GM23248 (cell line): ENCODE measurements at places on chromosomes 13 and 19.
A peak's percentile ranks its signal among the peaks of the same experiment; 100 is the strongest.

- no peak for DNase-seq
These were observed 3.2 kb downstream of the EPN1 start for GRCh38 chr19:55678121-55678671.

- DNase-seq = peak; percentile 5
These were observed 894.3 kb downstream of the DIAPH3 start for GRCh38 chr13:59269476-59269875.

DNA sequence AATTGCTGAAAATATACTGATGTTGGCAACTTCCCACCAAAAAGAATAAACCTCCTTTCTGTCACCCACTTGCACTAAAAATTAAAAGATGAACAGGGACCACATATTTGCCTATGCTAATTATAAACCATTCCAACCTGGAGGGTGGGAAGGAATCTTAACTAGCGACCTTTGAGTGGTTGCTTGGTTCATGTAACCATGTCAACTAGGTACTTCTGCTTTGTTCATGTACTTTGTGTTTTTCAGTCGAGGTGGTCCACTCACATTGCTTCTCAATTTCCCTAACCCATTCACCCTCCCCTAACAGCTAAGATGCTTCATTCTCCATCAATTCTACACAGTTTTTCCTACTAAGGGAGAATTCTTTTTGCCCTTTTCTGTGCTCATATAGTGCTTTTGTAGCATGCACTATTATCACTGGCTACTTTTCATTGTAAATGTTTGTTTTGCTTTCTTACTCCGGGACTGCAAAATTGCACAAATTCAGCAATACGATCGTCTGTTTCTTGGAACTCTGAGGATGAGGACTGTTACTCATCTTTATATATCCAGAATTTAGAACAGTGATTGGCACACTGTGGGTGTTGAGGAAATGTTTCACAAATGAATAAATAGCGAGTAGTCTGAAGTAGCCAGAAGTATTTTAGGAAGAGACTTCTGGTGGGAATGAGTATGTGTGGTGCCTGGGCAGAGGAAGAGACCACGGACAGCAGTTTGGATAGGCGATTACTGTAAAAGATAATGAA is 187.5 kb downstream of the GPC6 start:
- DNase-seq = peak; percentile 27

DNA sequence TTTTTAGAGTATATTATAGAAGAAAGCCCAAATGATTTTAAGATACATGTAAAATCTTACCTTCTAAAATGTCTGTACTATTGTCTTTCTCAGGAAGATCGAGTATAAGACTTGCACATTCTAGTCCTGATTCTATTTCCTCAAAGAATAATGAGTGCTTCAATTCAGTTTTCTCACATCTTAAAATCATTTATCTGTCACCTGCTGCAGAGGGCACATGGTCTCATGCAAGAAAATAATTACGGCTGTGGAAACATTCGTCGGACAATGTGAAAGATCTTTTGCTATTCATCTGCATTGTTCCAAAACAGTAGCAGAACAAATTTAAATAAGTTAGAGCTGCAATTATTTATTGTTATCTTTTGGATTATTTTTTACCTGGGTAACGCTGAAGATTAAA is 1403.5 kb downstream of the PCDH9 start:
- no peak for DNase-seq

GRCh38 chr13:79171141-79172061 is 234.7 kb downstream of the RBM26 start:
- no peak for DNase-seq

GRCh38 chr19:48975947-48976847 is 11.1 kb downstream of the FTL start:
- DNase-seq = peak; percentile 29

GRCh38 chr19:23055946-23056345 is 53.0 kb upstream of the ZNF728 start:
- no peak for DNase-seq

DNA sequence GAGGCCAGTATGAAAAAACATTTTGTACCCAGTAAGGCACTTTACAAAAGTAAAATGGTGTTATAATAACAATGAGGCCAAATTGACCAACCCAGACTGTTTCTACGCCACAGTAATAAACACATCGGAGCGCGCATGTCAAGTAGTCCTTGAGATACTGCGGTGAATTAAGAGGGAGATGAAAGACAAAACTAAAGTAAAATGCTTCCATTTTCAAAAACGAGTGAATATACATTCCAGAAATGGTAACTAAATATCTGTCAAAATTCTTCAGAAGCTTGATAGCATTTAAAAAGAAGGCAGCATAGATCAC is 19.0 kb downstream of the N4BP2L1 start:
- no peak for DNase-seq

- DNase-seq = no peak
These were observed 34.9 kb downstream of the LRCH1 start for GRCh38 chr13:46587807-46588418.

- no peak for DNase-seq
These were observed 321.8 kb upstream of the NBEA start for GRCh38 chr13:34620074-34620850.

- peak; percentile 48 for DNase-seq
These were observed 12.7 kb upstream of the KBTBD6 start for GRCh38 chr13:41145136-41145908.

DNA sequence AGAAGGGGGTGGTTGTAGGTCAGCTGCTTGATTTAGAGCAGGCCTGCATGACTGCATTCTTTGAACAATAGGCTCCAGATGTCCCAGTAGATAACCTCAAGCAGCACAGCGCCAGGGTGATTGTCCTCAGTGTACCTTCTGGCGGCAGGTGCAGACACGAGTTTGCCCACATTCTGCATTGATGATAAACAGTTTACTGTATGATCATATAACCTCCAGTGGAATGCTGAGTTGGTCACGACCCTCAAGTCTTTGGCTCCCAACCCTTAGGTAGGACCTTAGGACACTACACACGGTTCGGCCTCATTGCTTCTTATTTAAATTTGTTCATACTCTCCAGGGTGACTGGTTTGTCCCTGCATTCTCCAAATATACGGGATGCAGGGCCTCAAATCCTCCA is 12.2 kb downstream of the ZNF439 start:
- no peak for DNase-seq

DNA sequence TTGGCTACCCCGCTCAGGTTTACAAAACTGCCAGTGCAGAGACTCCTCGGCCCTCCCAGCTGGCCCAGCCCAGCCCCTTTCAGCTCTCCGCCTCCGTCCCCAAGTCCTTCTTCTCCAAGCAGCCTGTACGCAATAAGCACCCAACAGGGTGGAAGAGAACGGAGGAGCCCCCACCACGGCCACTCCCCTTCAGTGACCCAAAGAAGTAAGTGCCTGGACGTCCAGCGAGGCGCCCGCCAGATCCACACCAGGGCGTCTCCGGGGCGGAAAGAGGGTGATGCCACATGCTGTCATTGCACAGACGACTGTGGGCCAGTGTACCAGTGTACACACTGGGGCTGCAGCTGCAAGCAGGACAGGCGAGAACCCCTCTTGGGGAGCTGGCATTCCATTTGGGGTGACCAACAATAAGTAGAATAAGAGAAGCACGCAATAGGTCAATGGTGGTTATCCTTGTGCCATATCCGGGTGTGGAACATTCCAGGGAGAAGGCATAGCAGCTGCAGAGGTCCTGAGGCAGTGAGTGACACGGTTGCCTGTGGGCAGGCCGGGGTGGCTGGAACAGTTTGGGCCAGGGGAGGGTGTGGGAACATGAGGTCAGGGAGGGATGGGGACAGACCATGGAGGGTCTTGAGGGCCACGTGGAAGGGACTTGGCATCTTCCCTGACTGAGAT is 41.3 kb downstream of the DPF1 start:
- peak; percentile 37 for DNase-seq

- DNase-seq = no peak
These were observed 155.3 kb upstream of the LSM14A start for GRCh38 chr19:34017024-34017423.

- DNase-seq = no peak
These were observed 5.0 kb downstream of the TDRD3 start for GRCh38 chr13:60402022-60402421.

DNA sequence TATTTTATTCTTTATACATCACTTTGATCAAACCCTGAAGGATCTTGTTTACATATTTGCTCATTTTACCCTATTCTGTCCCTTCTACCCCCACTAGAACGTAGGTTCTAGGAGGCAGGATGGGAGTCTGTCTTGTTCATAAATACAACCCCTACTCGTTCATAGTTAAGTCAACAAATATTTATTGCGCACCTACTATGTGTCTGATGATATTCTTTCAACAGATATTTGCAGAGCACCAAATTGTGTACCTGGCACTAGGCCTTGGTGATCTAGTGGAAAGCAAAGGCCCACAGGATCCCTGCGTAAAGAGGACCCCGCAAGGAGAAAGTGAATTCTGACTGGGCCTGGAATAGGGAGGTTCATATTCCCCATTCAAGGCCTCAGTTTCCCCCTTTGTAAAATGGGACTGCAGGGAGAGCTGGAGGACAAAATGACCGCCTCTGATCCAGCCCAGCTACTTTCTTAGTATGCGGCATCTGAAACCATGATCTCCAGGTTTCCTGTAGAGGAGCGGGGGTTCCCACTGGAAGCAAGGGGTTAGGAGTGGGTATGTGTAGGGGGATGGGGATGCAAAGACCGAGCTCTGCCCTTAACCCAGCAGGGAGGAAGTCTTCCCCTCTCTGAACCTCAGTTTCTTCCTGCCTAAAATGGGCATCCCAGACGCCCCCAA is 534 bp upstream of the GEMIN7 start:
- no peak for DNase-seq

DNA sequence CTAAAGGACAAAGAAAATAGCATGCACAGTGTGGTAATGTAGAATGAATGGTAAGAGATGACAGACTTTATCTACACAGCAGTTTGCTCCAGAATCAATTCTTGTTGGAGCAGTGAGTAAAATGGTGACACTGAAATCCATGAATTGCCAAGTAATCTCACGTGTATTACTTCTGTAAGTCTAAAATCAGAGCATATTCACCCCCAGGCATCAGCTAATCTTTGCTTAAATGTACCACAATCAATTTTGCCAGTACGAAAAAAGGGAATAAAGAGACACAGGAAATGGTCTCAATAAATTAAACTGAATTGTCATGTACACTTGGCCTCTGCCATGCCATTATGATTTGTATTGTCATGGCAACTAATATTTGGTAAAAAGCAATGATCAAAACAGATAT is 294.2 kb downstream of the PCDH17 start:
- DNase-seq = no peak

- peak; percentile 97 for DNase-seq
These were observed 573 bp downstream of the KATNAL1 start for GRCh38 chr13:30306762-30307193.

DNA sequence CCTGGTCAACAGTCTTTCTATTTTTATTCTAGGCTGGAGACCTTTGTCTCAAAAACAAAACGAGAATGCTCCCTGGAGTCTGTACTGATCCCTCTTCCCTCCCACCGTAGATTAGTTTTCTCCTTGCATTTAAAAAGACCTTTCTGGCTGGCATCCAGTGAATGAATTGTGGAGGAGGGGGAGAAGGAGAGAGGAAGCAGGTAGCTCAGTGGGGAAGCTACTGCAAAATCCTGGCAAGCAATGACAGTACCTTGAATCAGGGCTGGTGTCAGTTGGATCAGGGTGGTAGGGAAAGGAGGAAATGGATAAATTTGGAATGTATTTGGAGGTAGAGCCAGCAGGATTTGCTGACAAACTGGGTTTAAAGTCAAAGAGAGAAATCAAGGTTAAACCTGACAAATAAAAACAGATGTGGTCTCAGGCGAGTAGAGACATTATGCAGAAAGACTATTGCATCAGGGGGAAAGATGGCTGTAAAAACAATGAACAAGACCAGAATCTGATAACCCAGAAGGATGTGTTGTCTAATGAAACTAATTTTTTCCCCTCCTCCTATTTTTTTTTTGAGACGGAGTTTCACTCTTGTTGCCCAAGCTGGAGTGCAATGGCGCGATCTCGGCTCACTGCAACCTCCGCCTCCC is 3.5 kb upstream of the CYP2S1 start:
- no peak for DNase-seq

DNA sequence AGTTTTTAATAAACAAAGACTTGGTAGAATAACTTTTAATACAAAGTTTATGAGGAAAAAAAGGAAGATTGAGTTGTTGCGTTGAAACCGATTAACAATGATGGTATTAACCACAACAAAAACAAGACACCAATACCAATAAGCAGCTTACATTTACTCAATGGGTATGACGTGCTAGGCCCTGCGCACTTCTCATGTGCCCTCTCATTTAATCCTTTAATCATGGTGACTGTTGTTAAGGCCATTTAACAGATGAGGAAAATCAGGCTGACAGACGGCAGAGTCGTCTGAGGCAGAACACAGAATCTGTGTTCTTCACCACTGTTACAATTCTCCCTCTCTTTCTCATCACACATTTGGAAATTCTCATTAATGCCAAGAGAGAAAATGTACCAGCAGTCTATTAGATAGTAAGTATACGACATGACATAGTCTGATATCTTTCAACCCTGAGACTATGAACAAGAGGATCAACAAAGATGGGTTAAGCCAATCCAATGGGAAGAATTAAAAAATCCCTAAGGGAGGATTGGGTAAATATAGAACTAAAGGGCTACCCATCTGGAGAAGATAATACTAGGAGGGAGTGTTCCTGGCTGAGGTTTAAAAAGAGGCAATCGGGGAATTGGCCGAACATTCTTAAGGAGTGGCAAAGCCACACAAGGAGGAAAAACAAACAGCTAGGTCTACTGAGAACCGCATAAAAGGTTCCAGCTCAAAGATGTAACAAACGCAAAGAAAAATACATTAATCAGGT is 54.0 kb downstream of the DOCK9 start:
- no peak for DNase-seq

GRCh38 chr19:33446330-33447293 is 73.1 kb downstream of the CEBPG start:
- DNase-seq = peak; percentile 75

GRCh38 chr13:32045982-32046785 is 14.6 kb downstream of the FRY start:
- DNase-seq = peak; percentile 53

DNA sequence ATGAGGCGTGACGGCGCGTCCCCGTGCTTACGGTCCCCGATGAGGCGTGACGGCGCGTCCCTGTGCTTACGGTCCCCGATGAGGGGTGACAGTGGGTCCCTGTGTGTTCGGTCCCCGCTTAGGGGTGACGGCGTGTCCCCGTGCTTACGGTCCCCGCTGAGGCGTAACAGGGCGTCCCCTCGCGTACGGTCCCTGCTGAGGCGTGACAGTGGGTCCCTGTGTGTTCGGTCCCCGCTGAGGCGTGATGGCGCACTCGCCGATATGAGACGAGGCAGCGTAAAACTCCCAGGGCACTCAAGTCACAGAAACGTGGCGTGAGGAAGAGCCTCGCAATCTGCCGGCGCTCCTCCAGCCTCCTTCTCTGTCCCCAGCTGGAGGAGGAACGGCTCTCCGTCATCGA is 20.9 kb downstream of the CFAP97D2 start:
- peak; percentile 40 for DNase-seq

DNA sequence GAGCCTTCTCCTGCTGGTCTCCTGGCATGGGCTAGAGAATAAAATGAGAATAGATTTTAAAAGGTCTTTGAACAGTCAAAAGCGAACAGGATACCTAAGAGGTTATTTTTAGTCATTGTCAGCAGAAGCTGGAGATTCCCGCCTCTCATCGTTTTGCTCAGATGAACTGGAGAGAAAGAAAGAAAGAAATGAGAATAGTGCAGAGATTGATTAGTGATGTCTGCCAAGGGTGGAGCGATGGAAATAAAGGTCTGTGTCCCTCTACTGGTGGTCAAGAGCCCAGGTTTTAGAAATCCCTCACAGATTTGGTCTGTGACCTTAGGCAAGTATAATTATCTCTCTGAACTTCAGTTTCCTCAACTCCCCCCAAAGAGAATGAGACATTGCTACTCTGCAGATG is 5.3 kb downstream of the NCAN start:
- DNase-seq = peak; percentile 26
